ENCODE measurements at places on chromosomes 11 and 22. TPM values are rescaled to one million over a fixed set of nuclear protein-coding genes. Genes with fewer than 3 reads are reported as not detected.

RIBC2 gene
- 6.5 TPM for total RNA-seq

LGALS1 gene
- 1,410 TPM for total RNA-seq

JAML gene
- 276 TPM for total RNA-seq

TRIM3 gene
- total RNA-seq = 10.7 TPM

CD44 gene
- 664 TPM for total RNA-seq

- ATAC-seq = no peak
Measured at GRCh38 chr11:16040151-16040550, 316.2 kb downstream of the SOX6 start.

GRCh38 chr11:125263268-125263790 lies 98.8 kb downstream of the PKNOX2 start:
- ATAC-seq = no peak

GRCh38 chr22:37080838-37081237 lies 28.7 kb downstream of the TMPRSS6 start:
- no peak for ATAC-seq

DNA sequence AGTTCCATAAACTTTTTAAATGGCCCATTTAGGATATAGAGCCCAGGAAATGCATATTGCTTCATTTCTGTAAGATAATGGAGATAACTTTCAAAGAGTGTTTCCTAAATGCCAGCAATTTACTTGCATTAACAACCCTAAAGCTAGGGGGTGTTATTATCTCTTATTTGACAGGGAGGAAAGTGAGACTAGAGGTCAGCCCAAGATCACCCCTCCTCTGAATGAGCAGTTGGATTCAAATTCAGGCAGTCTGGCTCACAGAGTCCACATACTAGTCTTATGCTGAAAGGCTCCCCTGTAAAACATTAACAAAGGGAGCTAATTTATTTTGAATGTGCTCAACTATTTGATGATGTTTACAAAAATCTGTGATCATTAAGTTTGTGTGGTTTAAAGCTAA lies 49.9 kb upstream of the TRIM77 start:
- ATAC-seq = no peak

DNA sequence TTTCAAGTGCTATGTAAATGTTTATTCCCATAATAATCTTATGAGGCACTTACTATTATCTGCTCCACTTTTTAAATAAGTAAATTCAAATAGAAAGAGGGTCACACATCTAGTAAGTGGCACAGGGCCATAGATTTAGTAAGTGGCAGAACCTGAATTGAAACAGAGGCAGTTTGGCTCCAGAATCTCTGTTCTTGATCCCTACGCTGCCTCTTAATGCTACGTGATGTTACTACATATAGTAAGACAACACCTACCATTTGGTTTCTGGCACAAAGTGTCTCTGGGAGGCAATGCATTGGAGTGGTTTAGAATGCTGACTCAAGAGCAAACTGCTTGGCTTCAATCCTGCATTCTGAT lies 1018.3 kb downstream of the DLG2 start:
- ATAC-seq = no peak

GRCh38 chr11:33808228-33808828 lies 34.0 kb upstream of the FBXO3 start:
- ATAC-seq = peak; percentile 83

DNA sequence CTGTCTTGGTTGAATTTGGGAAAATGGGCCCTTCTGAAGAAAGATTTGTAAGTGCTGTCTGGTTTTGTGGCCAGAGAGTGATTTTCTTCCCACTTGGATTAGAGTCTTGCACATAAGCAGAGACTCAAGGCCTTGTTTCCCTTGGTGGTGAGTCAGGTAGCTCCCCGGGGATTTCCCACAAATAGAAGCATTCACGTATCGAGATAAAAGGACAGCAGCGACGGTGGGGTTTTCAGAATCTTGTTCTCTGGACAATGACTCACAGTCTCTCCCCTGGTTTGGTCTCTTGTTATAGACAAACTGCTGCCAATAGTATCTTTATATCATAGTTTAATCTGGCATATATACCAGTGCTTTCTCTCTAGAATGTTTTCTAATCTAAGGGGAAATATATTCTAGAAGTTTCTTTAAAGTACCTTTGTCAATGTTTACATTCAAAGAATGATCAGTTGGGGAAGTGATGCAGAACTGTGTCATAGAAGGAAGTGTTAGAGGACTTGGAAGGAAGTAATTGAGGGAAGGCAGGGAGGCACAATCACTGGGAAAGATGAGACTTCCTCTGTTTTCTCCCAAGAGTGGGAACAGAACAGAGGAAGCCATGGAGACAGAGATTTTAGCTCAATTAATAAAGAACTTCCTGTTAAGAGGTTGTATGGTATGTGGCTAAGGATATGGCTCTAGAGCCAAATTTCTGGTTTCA lies 18.1 kb downstream of the POLA2 start:
- ATAC-seq = peak; percentile 99

DNA sequence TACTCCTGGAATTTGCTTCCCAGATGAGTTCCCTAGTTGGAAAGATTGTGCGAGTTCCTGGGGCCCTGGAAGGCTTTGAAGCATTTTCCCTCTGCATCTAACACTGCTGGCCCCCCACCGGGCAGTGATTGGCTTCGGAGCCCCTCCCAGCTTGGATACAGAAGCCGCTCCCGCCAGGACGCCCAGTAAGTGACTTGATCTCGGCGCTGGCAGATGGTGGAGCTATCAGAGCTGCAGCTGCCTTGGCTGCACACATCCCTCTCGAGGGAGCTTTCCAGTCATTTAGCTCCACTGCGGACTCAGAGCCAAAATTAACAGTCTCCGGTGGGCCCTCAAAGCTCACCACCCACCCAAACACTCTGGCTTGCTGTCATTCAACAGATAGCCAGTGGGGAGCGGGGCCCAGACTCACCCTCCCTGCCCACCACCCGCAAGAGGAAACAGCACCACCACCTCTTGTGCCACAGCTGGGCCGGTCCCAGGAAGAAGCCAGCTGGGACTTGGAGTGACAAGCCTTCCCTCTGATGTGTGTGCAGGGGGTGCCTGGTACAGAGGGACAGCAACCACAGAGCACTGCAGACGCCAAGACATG lies 162.3 kb downstream of the TRIM29 start:
- no peak for ATAC-seq

- no peak for ATAC-seq
Measured at GRCh38 chr11:70828593-70829082, 423.7 kb downstream of the SHANK2 start.

- ATAC-seq = peak; percentile 23
Measured at GRCh38 chr11:95680169-95680929, 109.2 kb downstream of the FAM76B start.

- ATAC-seq = no peak
Measured at GRCh38 chr11:92276773-92277172, 52.2 kb downstream of the FAT3 start.
